DMS153 (cell line): ENCODE measurements at places on chromosomes 4 and X.

- no peak for DNase-seq
These were observed 103.4 kb upstream of the PAK3 start for GRCh38 chrX:110992611-110993010.

DNA sequence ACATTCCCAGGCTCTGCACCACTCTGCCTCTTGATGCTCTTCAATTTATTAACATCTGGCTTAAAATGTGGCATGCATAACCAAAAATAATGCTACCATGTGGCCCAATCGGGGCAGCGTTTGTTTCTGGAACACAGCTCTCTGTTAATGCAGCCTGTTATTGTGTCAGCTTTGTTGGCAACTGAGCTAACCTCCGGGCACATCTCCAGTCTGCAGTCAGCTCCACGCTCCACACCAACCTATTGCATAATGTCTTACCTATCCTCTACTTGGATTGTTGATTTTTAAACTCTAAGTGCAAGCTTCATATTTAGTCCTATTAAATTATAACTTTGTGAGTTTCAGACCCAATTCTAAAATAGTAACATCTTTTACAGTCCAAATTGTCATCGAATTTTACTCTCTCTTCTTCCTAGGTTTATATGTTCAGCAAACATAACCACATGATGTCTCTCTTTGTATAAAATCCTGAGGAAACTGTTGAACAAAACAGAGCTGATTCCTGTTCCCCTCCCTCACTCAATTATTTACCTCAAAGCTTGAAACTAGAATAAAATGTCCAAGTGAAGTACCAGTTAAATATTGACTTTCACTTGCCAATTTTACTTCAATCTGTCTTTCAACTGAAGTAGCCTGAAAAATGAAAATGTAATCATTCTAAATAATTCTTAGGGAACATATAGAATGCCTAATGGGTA is 92.2 kb upstream of the RAPGEF2 start:
- DNase-seq: peak; percentile 80

DNA sequence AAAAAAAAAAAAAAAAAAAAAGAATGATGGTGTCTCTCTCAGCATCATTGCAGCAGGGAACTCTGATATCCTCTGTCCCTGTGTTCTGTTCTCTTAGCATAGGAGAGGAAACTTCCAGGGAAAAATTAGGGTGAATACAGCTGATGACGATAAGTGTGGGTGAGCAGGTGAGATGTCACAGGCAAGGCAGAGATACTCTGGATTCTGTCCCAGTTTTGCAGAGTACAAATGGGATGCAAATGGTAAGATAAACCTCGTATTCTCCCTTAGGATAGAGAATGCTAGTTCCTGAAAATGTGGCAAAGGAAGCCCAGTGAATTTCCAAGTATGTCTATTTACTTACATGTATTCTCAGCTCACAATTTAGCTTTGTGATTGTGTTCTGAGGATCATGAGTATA is 671.6 kb upstream of the BOD1L1 start:
- no peak for DNase-seq

GRCh38 chr4:54513204-54513603 is 144.6 kb upstream of the KIT start:
- DNase-seq: no peak

DNA sequence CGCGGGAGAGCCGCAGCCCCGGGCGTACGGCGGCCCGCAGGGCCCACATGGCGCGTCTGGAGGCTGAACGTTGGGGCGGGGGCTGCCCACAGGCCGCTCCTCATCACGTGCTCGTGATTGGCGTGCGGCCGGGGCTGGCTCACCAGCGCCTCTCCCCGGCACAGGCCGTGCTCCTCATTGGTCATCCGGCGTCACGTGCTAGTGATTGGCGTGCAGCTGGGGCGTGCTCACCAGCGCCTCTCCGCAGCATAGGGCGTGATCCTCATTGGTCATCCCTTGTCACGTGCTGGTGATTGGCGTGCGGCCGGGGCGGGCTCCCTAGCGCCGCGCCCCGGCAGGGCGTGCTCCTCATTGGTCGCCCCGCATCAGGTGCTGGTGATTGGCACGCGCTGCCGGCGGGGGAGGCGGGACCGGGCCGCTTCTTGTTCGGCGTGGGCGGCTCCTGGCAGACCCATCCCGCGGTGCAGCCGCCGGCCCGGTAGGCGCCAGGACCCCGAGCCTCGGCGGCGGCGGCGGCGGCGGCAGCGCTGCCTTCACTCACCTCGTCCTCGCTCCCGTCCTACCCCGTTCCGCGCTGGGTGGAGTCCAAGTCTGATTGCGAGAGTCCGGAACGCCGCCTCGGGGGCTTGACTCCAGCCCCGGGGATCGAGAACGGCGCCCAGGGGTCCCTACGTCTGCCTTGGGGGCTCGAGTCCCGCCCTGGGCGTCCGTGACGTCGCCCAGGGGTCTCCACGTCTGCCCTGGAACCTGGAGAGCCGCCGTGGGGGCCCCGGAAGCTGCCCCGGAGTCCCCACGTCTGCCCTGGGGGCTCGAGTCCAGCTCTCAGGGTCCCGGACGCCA is at the start of gene GTPBP6:
Gene GTPBP6, minus strand, starts transcription at position 58 of the 840 bp plus-strand sequence. Its CDS starts 9 bp downstream, at position 49.
- DNase-seq: no peak

- no peak for DNase-seq
These were observed 97.9 kb downstream of the NEUROG2 start for GRCh38 chr4:112418092-112418491.

DNA sequence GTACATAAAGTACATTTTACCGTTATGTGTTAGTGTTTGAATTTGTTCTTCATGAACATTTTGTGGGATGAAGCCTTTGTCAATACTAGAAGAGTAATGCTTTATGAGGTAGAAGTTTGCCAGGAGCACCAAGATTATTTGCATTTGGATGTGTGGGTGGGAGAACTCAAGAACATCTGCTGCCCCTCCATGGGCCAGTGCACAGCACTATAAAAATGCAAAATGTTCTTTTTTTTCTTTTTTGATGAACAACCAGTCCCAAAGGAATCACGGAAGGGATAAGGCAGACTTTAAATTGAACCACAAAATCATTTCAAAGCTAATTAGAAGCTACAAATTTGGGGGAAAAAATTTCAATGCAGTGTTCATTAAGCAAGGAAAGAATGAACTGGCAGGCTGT is 300.3 kb upstream of the NWD2 start:
- DNase-seq: no peak

DNA sequence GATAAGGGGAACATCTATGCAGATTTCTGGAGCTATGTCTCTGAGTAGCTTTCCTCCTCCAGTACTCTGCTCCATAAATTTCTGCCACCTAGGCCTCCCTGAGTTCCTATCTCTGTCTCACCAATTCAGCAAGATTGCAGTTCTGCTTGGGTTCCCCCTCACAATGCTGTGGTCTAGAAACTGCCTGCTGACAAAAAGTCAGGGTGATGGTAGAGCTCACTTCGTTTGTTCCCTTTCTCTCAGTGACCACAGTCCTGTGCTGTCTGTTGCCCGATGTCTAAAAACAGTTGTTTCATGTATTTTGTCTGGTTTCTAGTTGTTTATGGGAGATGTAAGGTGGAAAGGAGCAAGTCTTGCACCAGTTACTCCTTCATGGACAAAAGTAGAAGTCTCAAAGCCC is 41.1 kb downstream of the AMMECR1 start:
- no peak for DNase-seq

DNA sequence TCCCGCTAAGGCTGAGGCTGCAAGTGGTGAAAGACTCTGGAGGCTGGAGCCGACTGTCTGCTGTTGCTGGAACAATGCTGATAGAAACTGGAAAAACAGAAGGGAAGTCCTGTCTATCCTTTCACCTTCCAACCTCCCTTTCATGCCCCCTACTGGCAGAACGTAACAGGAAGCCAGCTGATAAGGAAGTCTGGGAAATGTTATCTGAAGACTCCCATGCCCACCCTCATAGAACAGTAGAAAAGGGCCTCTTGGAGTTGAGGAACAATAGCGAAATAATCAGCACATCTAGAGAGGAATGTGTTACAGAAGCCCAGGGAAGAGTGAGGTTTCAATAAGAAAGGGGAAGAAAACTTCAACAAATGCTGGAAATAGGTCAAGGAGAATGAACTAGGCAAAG is 117.1 kb upstream of the DKK2 start:
- DNase-seq: no peak
